ENCODE measurements at places on chromosomes 2 and 18.

GRCh38 chr2:168323529-168324021 is 76.2 kb upstream of the STK39 start:
- no peak for DNase-seq

DNA sequence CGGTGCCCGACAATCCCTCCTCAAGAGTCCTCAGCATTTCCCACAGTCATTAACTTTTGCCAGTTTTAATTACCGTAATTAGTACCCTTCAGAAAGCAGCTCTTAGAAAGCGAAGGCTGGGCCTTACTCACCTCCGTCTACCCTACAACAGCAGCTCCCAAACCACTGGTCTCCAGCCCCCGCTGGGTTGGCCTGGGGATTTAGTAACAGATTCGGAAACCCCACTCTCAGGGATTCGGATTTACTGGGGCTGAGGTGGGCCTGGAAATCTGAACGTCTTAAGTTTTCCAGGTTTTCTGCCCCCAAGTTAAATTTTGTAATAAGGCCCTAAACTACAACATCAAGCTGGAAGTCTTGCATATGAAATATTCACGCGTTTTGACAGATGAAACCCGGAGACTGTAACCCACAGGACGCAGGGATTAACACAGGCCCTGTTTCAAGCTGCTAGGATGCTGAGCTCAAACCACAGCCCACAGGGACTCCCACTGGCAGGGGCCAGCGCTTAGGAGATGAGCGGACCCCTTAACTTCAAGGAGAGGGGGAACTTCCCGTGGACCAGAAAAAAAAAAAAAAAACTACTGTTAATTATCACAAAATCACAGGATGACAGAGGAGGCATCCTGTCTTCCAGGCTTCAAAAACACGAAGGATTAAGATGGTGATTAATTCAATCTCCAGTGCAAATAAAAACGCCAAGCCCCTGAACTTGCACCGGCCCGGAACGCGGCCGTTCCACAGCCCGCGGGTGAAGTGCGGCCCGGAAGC is 985 bp downstream of the ILKAP start:
- peak; percentile 5 for DNase-seq

- no peak for DNase-seq
These were observed 98.9 kb downstream of the CSRNP3 start for GRCh38 chr2:165568361-165568760.

DNA sequence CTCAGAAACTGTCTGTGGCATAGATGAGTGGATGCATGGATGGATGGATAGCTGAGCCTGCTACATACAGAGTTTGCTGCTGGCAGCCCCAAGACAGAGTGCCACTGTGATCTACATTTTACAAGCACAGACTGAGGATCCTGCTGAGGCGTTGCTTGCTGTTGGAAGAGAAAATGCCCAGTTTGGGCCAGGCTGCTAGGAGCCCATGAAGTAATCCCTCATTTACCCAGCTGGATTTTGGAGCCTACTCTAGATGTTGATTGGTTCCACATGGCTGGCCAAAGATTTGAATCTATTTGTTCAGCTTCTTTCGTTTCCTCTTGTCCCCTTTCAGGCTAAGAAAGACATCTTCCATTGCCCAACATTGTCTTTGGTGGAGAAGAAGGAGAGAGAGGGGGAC is 261.3 kb downstream of the CLIP4 start:
- DNase-seq: no peak

GRCh38 chr2:152825834-152826233 is 107.4 kb downstream of the ARL6IP6 start:
- no peak for DNase-seq

GRCh38 chr18:32366586-32367538 is 103.8 kb downstream of the GAREM1 start:
- DNase-seq: no peak

DNA sequence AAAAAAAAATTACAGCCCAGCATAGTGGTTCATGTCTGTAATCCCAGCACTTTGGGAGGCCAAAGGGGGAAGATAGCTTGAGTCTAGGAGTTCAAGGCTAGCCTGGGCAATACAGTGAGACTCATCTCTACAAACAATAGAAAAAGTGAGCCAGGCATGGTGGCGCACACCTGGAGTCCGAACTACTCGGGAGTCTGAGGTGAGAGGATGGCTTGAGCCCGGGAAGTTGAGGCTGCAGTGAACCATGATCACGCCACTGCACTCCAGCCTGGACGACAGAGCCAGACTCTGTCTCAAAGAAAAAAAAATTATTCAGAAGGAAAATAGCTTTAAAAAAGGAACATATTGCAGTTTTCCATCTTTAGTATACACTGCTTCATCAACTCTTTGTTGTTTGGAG is 47.8 kb downstream of the CYP27C1 start:
- no peak for DNase-seq

- DNase-seq: no peak
These were observed 3.3 kb upstream of the YWHAQ start for GRCh38 chr2:9634133-9634532.

GRCh38 chr2:169073963-169074751 is 4.8 kb downstream of the DHRS9 start:
- no peak for DNase-seq

DNA sequence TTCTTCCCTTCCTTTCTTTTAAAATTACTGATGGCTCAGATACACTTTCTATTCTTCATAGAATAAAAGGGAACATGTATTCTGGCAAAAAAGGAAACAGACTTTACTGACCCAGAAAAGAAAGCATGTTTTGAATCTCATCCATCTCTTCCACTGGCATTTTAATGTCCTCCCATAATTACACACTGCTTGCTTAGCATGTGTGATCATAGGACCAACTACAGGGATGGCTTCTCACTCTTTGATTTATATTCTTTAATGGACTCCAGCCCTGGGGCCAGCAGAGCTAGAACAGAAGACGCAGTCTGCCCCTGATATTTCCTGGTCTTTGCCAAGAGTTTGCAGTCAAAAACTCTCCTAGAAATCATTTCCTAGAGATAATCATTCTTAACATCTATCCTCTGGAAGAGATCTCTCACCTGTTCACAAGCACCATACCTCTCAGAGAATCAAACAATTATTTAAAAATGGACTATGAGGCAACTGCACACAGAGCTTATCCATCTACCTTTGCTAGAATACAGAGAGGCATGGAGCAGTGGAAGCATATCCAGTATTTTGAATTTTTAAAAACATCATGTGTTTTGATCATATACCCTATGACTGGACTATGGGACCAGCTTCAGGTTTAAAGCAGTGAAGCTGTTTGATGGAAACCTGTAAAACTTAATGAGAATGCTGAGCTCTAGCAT is 429.1 kb downstream of the NRXN1 start:
- DNase-seq: no peak

DNA sequence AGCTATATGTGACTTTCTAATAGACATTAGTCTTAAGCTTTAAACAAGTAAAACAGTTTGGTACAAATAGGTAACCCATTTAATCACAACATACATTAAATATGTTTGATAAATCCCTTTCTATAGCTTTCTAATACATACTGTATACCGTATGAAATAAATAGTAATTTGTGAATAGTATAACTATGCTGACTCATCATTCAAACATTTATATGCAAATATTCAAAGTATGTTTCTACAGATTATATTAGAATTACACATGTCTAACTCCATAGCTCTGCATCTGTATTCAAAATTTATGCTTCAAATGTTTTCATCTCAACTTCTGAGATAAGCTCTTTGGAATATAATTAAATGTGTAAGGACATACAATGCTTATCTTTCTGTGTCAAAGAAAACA is 142.7 kb upstream of the ZNF804A start:
- no peak for DNase-seq

DNA sequence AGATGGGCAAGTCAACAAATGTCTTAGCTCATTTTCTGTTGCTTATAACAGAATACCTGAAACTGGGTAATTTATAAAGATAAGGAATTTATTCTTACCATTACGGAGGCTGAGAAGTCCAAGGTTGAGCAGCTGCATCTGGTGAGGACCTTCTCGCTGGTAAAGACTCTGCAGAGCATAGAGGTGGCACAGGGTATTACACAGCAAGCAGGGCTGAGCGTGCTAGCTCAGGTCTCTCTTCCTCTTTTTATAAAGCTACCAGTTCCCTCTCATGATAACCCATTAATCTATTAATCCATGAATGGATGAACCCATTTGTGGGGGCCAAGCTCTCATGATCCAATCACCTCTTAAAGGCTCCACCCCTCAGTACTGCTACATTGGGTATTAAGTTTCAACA is 109.1 kb downstream of the CDK15 start:
- DNase-seq: no peak

GRCh38 chr18:23627321-23627720 is 35.4 kb downstream of the ANKRD29 start:
- no peak for DNase-seq

DNA sequence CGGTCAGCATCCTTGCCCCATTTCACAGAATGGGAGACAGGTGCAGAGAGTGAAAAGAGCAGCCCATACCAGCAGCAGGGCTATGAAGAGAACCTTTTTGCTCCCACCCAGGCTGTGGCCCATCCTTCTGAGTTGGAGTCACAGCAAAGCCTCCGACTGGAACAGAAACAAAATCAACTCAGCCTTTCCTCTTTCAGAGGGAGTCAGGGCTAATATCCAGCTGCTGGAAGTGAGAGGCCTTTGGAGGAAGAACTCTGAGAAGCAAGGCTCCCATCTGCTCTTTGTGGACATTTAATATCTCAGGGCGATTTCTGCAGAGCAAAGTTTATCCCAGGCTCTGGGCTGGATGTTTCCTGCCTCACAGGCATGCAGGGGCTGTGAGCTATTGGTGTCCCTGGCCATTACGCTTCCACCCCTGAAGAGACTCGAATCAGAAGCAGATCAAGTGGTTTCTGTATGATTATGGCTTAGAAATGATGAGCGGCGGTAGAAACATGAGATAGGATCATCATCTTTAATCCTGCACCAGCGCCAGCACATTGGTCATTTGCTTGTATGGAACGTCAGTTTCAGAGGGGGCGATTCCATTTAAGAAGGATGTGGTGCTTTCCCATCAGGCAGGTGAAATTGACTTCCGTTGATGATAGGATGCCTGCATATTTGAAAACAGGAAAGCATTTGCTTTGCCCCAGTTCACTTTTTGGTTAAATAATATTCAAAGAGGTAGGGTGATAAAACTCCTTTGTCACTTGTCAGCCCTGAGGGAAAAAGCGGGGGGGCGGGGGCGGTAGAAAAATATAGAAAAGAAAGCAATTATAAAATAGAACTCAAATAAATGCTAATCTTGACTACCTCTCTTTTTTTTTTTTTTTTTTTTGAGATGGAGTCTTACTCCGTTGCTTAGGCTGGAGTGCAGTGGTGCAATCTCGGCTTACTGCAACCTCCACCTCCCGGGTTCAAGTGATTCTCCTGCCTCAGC is 152.4 kb downstream of the LRRC30 start:
- DNase-seq: no peak

DNA sequence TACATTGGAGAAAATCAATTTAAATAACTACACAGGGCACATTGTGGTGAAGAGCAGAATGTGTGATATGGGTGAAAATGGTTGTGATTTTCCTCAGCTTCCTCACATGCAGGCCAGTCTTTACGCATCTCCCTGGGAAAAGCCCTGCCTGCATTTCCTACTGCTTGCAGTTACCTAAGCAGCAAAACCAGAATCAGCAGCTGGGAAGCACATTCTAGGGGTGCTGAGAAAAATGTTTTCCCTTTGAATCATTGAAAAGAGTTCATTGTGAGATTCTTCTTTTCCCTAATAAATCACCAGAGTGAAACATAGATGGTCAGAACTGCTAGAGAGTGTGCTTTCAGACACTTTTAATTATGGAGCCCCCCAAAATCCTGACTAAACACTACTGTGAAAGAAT is 656.0 kb downstream of the TDRD15 start:
- no peak for DNase-seq

DNA sequence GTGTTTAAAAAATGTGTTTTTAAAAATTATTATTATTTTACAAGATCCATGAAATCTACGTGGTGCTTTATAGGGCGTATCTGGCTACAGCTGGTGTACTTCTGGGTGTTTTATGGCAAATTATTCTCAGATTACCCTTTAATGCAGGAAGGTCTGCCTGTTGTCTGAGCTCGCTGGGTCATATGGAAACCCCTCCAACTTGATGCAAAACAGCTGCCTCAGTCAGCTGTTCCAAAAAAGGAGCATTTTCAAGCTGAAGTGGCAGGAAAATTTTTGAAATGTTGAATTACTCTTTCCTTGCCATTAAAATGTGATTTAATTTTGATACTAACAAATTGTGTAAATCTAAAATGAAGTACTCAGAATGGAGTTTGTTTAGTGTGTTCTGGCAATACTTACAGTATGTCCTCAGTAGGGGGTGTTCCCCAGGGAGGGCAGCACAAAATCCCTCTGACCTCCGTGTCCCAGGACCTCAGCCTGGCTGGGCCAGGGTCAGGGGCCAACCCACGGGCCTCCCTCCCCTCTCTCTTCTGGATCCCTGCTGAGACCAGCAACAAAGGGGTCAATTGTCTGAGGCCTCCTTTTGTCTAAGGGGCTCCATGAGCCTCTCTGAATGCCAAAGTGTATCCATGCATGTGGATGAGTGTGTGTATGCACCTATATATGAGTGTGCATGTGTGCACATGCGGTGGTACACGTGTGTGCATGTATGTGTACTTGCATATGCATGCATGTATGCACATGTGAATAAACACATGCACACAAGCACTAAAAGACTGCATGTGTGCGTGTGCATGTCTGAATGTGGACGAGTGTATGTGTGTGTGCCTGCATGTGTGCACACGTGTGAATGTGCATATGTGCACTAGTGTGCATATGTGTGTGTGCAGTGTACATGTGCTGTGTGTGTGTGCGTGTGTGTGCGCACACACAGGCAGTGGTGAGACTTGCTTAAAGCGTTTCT is 105.4 kb downstream of the ACOXL start:
- DNase-seq: no peak

DNA sequence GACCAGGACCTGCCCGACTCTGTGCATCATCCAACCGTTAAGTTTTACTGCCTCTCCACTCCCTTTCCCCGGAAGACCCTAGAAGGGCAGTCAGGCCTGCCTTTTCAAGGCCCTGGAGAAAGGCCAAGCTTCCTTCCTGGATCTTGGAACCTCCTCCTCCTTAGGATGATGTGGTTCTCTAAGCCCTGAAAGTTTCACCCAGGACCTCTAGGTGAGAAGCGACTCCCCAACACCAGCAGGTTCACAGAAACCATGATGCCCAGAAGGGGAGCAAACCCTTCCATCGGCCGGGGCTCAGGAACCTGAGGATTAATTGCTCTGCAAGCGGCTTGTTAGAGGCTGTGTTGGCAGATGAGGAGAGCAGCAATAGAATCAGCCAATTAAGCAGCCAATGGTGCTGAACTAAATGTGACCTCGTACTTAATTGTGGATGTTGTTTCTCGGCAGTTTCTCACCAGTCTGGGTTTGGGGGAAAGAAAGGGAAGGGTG is 94.2 kb upstream of the FZD7 start:
- no peak for DNase-seq

GRCh38 chr18:38019292-38019691 is 453.7 kb upstream of the CELF4 start:
- DNase-seq: no peak

- DNase-seq: no peak
These were observed 13.8 kb downstream of the NEB start for GRCh38 chr2:151720521-151720920.

- no peak for DNase-seq
These were observed 541 bp upstream of the SCYGR3 start for GRCh38 chr2:227615181-227615580.

- DNase-seq: no peak
These were observed 87.8 kb downstream of the SP100 start for GRCh38 chr2:230503798-230504197.

- no peak for DNase-seq
These were observed 29.3 kb downstream of the SERPINE2 start for GRCh38 chr2:224009605-224010315.

- no peak for DNase-seq
These were observed 50.6 kb upstream of the ZEB2 start for GRCh38 chr2:144570566-144570965.

Data from AML-193 (cell line).